ENCODE measurements at places on chromosomes 6 and 20. TPM values are rescaled to one million over a fixed set of nuclear protein-coding genes. Genes with fewer than 3 reads are reported as not detected.

PRDM13 gene
- polyA plus RNA-seq, result not detected

DNA sequence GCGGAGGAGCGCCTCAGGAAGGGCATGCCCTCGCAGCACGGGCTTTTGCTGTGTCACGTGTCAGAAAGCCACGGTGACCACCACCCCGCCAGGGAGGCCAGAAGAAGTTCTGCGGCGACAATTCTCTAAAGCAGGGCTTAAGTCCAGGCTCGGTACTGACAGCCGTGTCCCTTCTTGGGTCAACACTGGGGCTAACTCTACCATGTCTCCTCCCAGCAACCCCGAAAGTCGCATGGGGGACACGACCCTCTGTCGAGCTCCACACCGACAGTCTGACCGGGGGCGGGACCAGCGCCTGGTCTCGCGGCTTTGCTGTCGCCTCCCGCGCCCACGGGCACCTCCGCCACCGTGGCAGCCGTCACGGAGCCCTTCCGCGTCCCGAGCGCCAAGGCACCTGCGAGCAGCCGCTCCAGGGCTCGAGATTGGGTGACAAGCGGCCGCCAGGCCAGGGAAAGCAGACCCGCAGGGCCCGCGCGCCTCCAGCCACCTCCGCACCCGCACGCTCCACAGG, 534 bp downstream of the NANP start:
- no peaks in the 10 kb centered on the region for H3K27me3 ChIP-seq
- no peaks in the 10 kb centered on the region for H3K36me3 ChIP-seq
- H3K4me3 ChIP-seq, result peak overlapping the region; percentile 98

DNA sequence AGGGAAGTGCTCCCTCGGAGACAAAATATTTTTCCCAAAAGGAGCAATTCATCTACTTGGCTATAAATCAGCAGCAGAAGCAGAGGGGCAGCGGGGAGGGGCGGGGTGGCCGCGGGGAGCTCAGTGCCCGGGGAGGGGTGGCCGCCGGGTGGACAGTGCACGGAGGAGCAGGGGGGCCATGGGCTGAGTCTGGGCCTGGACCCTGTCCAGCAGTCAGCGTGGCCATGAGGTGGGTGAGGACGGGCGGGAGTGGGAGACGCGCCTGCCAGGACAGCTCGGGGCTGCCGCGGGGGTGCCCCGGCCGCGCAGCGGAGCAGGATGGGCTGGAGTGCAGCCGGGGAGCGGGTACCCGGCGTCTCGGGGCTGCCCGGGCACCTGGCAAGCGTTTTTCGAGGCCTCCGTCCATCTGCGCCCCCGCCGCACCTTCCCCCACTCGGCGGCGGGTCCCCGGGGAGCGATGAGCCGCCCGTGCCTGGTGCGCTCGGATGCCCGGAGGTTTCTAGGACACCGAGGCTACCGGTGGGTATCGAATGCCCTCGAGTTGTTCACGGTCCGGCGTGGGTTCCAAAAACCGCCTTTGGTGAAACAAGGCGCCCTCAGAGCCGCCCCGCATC, 229.5 kb downstream of the THBS2 start:
- H3K4me1 ChIP-seq, result no peaks in the 10 kb centered on the region
- H3K4me3 ChIP-seq, result no peak overlapping the region
- no peak for DNase-seq
- no peak overlapping the region for H3K27ac ChIP-seq
- no peaks in the 10 kb centered on the region for H3K36me3 ChIP-seq
- no peaks in the 10 kb centered on the region for H3K27me3 ChIP-seq

DNA sequence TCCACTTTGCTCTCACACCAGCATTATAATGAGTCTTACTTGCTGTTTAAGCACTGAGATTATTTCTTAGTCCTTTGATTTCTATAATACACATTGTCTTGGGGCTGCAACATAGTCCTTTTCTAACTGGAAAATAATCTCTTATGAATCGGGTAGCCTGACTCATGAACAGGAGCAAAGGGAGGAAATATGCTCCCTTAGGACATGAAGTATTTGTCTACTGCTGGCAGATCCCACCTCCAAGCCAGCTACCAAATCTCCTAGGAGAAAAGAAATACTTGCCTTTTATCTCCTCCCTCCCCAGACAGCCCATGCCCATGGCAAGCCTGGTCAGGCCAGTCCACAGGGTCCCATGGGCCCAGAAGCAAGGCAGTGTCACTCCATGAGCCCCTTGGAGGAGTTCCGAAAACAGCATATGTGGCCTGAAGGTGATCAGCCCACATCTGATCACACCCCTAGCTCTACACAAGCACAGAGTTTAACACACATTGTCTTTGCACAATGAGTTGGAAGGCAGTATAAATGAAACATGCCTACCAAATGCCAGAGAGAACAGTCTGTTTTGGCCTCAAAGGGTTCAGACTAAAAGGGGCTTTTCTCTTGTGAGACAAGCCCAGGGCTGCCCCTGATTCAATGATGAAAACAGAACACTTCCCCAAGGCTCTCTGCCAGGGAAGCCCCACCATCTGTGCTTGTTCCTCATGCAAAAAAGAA, 37.1 kb upstream of the SLC4A11 start:
- H3K27ac ChIP-seq, result no peak overlapping the region
- H3K4me1 ChIP-seq, result no peaks in the 10 kb centered on the region
- no peak overlapping the region for H3K4me3 ChIP-seq
- DNase-seq, result no peak

DNA sequence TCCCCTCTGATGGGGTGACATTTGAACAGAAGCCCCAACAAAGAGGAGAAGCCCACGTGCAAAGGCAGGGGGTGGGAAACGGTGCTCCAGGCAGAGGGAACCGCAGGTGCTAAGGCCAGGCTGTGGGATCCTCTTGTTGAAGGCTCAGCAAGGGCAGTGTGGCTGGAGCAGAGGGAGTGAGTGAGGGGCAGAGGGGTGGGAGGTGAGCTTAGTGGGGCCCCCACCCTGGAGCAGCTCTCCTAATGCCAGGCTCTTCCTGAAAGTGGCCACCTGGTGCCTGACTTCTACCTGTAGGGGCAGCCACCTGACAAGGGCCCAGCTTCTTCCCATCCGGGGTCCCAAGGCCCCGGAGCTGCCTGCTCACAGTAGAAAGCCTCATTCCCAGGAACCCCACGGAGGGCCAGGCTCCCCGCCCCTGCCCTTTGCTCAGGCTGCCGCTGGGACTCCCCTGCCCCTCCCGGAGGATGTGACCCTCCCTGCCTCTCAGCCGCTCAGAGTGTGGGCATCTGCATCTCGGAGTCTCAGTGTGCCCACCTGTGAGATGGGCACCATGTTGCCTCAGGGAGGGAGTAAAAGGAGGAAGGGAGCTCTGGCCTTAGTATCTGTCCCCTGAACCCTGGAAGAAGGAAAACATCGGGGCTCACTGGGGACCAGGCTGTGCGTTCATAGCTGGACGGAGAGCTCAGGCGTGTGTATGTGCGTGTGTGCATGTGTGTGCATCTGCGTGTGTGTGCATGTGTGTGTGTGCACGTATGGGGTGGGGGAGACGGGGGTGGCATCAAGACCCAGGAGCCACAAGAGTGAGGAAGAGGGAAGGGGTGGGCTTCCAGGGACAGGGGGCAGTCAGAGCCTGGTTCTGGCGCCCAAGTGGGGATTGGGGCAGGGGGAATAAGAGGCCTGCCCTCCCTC, 119.4 kb downstream of the CEBPB start:
- peak overlapping the region; percentile 88 for H3K27ac ChIP-seq
- no peaks in the 10 kb centered on the region for H3K27me3 ChIP-seq
- H3K4me3 ChIP-seq, result no peak overlapping the region
- no peak for DNase-seq
- H3K36me3 ChIP-seq, result no peaks in the 10 kb centered on the region

GRCh38 chr6:141326426-141326825, 806.3 kb upstream of the GJE1 start:
- peak overlapping the region; percentile 1 for H3K27ac ChIP-seq
- H3K4me1 ChIP-seq, result no peaks in the 10 kb centered on the region
- no peak for DNase-seq
- no peaks in the 10 kb centered on the region for H3K36me3 ChIP-seq
- H3K27me3 ChIP-seq, result no peaks in the 10 kb centered on the region
- H3K4me3 ChIP-seq, result no peak overlapping the region

All from stomach (tissue), 19 donors.